ENCODE measurements at places on chromosomes 1 and 21.

DNA sequence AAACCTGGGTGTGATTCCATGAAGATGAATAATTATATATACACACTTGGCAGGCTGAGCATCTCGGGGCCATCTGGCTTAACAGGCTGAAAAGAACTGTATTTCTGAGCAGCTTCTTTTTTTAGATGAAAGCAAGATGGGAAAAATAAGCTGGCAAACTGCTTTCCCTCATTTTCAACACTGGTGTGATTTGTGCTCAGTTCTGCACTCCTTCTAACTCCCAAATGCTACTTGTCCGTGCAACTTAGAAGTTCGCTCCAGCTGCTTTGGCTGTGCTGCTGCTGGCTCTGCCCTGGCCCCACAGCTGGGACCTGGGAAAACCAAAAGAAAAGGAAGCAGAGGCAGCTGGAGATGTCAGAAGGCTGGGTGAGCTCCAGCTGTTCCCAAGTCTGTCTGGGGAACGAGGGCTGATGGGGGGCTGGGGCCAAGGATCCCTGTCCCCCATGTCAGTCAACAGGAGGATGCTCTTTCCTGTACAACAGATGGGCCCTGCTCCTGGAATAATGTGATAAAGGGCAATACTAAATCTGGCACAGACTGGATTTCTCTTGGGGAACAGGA lies 44.9 kb downstream of the PAFAH2 start:
- no peak for DNase-seq

- DNase-seq: no peak
Observed at GRCh38 chr1:217535601-217536377, 95.1 kb downstream of the GPATCH2 start.

DNA sequence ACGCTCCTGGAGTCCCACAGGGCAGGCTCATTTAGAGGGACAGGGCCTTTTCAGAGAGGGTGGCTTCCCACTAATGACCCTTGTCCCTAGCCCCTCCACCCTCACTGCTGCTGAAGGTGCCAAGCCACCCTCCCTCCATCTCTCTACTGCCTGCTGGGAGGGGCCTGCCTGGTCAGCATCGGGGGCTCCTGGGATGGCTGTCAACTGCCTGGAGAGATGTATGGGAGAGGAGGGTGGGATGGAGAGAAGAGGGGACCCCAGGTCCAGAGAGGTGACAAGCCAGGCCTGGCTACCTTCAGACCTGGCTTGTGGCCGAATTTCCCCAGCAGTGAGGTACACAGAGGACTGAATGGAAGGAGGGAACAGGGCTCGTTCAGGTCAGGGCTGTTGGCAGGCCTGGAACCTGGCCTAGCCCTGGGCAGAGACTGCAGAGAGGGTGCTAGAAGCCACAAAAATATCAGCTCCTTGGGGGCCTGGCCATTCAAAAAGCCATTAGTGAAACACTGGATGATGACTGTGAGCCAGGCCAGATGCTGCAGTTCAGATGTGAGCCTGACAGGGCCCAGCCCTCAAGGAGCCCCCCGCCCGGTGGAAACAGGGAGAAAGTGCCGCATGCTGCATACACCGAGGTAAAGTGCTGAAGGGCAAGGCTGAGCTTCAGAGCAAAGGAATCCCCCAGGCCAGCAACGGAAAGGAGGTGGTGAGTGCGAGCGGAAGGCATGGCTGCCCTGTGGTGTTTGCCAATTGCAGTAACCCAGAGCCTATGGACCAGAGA lies 20.0 kb downstream of the MMEL1 start:
- DNase-seq: no peak

GRCh38 chr1:26862781-26863684 lies at the start of gene SFN:
SFN (plus strand) TSS chr1:26863149; CDS start chr1:26863213, 64 bp downstream.
- DNase-seq: peak; percentile 21

- no peak for DNase-seq
Observed at GRCh38 chr1:152170287-152170905, 11.4 kb upstream of the RPTN start.

DNA sequence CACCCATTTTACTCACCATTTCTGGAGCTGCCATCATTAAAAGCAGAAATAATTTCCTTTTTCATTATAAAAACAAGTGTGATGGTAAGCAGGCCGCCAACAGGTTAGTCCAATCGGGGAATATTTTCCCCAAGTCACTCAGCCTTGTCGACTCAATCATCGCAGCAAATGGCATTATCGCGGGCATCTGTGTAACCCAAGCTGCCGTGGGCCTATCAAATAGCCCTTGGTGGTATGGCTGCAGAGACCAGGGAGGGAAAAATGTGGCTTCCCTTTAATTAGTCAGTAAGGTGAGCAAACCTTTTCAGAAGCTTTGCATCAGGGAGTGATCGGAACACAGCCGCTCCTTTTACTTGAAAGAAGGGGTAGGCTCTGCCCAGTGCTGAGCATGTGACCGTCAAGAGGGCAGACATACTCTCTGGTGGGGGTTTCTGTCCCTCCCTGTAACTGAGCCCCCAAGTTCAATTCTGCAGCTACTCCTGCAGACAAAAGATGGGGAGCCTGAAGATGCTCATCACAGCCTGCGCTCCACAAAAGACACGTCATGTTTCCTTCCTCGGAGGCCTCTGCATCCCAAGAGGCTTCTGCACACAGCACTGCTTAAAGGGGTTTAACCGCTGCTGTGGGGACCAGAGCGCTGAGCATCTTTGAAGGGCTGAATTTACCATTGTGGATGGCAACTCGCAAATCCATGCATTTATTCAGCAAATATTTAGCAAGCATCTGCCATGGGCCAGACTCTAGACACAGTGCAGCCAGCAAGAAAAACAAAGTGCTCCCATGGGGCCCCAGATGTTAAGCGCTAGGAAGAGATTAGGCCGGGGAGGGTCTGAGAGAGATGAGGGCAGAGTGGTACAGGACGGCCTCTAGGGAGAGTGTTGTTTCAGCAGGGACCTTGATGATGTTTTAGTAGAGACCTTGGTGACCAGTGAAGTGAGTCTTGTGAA lies 1.2 kb upstream of the TMPRSS3 start:
- DNase-seq: no peak

GRCh38 chr1:47837056-47837830 lies 159.9 kb downstream of the TRABD2B start:
- DNase-seq: no peak

- no peak for DNase-seq
Observed at GRCh38 chr1:87916965-87917364, 588.3 kb downstream of the LMO4 start.

GRCh38 chr1:86489242-86489878 lies 20.6 kb downstream of the CLCA1 start:
- DNase-seq: no peak

DNA sequence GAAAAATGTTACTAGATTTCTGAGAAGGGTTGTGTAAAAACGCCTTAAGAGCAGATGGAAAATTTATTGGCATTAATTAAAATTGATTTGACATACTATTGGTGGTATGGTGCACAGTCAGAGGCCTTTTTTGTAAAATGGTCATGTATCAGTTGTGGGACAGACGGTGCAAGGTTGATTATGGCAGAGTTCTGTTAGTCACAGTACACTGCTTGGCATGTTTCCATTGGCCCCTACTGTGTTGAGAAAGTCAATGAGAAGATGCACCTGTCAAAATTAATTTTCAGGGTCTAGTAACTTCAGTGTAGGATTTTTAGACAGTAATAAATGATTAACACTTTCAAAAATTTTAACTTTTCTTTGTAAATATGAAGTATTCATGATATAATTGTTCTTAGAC lies 4.4 kb downstream of the B3GALT2 start:
- DNase-seq: no peak

- DNase-seq: no peak
Observed at GRCh38 chr1:232192781-232193450, 437.0 kb downstream of the SIPA1L2 start.

DNA sequence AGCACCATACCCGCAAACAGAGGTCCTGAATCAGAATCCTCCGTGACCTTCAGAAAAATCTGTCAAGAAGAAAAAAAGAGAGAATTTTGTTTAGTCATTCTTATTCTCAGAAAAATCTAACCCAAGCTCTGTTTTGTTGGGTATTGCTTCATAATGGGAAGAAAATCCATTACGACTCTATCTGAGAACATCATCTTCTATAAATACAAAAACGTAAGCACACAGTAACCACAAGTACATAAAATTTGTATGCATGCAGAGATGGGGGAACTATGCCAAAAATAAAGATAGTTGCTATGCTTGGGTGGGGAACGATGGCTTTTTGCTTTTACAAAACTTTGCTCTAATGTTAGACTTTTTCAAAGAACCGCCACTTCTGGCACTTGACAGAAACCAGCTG lies 84.2 kb downstream of the ABCA4 start:
- DNase-seq: no peak

- no peak for DNase-seq
Observed at GRCh38 chr1:170680428-170680827, 16.5 kb downstream of the PRRX1 start.

- no peak for DNase-seq
Observed at GRCh38 chr1:156073740-156074139, 8.5 kb downstream of the MEX3A start.

- no peak for DNase-seq
Observed at GRCh38 chr1:216749232-216749631, 26.0 kb upstream of the ESRRG start.

DNA sequence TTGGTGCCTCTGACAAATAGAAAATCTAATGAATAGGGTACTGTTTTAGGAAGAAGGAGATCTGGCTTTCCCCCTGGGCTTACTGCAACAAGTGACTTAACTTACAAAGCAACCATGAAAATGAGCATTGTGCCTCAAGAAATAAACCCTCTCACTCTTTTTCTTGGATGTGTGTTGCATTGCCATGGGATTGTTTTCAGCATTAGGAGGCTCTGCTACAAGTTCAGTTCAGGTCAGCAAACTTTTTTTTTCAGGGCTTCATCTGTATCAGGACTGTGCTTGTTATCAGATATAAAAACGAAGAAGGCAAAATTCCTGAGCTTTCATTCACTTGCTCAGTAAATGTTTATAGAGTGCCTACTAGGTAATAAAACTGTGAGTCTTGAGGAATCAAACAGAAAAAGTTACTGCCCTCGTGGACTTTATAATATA lies 37.8 kb upstream of the DOCK7 start:
- DNase-seq: no peak

- DNase-seq: no peak
Observed at GRCh38 chr1:153626904-153627714, at the start of gene S100A13. S100A13 (minus strand) TSS chr1:153627505; CDS start chr1:153626472, 1,033 bp downstream.

- DNase-seq: no peak
Observed at GRCh38 chr1:45473302-45473701, 17.7 kb downstream of the TESK2 start.

DNA sequence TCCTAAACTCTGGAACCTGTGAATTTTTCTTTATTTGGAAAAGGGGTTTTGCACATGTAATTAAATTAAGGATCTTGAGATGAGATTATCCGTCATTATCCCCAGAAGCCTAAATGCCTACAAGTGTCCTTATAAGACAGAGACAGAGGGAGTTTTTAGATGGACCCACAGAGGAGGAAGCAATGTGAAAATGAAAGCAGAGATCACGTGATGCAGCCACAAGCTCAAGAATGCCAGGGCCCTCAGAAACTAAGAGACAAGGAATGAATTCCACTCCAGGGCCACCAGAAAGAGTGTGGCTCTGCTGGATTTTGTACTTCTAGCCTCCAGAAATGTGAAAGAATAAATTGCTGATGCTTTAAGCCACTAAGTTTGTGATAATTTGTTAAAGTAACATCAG lies 183.6 kb upstream of the UBE2U start:
- DNase-seq: no peak

GRCh38 chr1:28115267-28115666 lies 26.9 kb upstream of the EYA3 start:
- DNase-seq: peak; percentile 35

DNA sequence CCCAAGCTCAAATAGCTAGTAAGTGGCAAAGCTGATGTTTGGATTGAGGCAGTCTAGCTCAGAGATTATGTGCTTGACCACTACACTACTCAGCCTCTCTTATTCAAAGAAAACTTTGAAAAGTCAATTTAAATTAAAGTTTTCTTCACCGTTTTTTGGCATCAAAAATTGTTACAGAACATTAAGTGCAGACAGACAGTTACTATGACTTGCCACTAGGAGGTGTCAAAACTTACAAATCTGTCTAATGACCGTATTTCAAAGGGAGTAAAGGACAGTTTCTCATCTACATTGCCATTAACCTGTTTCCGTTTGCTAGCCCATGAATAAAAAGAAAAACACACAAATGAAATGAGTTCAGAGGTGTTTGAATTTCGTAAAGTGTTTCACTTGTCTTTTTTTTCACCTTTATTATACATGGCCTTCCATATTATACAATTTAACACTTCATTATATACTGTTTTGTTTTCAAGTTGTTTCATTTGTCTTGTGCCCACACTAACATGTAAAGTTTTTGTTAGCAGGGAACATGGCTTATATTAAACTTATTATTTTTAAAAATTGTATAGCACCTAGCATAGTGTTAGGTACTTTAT lies 57.4 kb upstream of the MTF2 start:
- DNase-seq: no peak

DNA sequence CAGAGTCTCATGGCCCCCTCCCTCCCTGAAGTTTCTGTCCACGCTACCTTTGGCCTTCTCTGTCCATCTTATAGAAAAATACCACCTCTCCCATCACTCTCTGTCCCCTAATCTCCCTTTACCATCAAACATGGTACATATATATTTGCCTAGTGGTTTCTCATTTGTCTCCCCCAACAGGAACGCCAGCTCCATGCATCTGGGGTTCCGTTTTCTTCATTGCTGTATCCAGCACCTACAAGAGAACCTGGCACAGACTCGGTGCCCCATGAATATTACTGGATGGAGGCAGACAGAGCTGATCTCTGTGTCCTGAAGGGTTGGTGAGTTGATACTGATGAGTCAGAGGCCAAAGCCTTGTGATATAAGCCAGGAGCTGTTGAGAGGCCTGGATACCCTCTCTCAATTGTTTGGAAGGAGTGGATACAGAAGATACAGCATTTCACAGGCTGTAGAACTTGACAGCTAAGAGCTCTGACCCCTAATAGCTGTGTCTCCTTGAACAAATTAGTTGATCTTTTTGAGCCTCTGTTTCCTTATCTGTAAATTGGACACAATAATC lies 21.9 kb downstream of the HEYL start:
- DNase-seq: no peak

GRCh38 chr1:30649321-30649991 lies 73.9 kb downstream of the MATN1 start:
- DNase-seq: no peak

DNA sequence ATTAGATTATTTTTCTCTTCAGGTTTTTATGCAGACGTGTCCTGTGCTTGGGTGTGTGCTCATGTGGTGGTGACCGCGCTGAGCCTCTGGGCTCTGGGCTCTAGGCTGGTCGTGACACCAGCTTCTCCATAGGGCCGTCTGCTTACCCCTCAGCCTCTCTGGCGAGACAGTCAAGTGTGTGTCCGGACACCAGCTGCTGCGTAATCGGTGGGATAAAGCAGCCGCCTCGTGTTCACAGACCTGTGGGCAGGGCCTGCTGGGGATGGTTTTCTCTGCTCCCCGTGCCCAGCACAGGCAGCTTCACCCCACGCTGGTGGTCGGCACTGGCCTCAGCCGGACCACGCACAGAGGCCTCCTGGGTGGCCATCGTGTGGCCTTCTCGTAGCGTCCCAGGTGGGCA lies 33.6 kb upstream of the DIP2A start:
- no peak for DNase-seq

DNA sequence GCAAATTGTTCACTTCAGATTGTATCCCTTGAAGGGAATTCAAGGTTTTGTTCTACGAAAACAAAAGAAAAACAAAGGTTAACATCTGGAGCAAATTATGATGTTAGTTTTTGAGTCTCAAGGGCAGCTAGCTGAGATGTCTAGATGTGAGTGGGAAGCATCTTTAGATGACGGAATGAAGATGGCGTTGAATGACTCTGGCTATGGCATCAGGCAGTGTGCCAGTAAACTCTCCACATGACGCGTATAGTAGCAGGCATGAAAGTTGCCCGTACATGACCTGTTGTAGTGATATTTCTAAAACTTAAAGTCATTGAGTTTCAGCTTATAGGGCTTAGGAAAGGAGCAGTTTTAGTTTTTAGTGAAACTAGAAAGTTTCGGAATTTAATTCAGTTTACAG lies 12.3 kb upstream of the SDC3 start:
- DNase-seq: no peak
